ENCODE measurements at places on chromosomes 5 and 9.

GRCh38 chr9:7871977-7872730 is 72.6 kb upstream of the DMAC1 start:
- no peak for DNase-seq

DNA sequence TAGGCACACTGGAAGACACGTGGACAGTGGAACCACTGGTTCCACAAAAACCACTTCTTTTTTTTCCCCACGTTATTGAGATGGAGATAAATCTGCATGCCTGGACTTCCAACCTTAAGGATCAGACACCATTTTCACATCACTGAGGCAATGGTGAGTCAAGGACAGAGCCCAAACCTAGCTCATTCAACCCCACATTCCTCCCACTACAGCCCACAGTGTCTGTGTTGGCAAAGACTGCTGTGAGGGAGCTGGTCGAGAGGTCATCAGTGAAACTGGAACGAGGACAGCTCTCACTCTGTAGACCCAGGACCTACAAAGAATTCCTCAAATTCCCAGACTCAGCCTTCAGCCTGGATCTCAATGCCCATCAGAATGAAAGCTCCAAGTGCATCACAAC is 74.8 kb downstream of the ABCA1 start:
- DNase-seq, result no peak

DNA sequence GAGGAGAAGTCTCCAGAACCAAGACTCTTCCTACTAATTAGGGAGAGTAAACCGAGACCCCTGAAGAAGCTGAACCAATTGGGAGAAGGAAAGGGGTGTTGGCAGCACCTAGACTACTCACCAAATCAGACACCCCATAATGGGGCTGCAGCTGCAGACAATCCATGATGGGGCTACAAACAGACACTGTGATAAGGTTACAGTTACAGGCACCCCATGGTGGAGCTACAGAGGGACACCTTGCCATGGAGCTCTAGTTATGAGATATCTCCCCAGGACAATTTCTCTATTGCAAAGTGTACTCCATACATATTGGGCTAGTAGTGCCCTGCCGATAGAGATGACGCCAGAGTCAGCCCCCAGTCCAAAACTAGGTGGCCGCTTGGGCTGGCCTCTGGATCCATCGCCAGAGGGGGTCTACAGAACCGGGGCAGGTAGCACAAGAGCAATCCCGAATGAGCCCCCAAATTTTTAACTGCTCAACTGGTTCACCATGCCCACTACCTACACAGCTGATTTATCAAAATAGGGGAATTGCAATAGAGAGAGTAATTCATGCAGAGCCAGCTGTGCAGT is 2.1 kb upstream of the NANS start:
- no peak for DNase-seq

GRCh38 chr9:91495450-91495849 is 71.8 kb upstream of the NFIL3 start:
- no peak for DNase-seq

DNA sequence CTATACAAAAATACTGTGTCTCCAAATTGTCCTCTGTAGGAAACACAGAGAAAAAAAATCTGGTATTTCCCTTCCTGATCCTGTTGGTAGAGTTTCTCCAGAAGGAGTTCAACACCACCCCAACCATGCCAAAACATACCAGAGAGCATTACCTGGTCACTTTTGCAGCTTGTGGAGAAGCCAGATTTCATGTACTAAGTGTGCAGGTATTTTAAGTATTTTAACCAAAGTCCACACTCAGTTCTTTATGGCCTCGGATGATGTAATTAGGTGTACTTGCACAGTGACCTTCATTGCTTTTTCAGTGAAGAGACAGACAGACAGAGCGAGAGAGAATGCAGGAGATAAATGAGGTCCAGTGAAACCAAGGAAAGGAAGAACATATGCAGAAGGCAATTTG is 2046.8 kb upstream of the CDH9 start:
- no peak for DNase-seq

DNA sequence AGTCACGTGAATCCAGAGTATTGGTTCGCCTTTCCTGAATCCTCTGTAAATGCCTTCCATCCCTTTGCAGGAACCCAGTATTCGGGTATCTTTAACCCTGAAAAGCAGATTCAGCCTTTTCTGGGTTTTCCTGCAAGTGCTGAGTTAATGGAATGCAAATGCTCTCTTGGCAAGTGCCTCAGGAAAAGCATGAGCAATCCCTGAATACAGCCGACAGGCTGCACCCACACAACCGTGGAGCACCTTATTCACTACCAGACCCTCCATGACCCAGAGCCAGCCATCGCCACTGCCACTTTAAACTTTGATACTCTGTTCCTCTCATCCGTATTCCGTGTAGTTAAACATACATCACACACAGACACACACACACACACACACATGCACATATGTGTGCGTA is 54.4 kb downstream of the ZNF622 start:
- DNase-seq, result no peak

GRCh38 chr5:133741818-133742355 is 129.5 kb upstream of the FSTL4 start:
- DNase-seq, result peak; percentile 42

DNA sequence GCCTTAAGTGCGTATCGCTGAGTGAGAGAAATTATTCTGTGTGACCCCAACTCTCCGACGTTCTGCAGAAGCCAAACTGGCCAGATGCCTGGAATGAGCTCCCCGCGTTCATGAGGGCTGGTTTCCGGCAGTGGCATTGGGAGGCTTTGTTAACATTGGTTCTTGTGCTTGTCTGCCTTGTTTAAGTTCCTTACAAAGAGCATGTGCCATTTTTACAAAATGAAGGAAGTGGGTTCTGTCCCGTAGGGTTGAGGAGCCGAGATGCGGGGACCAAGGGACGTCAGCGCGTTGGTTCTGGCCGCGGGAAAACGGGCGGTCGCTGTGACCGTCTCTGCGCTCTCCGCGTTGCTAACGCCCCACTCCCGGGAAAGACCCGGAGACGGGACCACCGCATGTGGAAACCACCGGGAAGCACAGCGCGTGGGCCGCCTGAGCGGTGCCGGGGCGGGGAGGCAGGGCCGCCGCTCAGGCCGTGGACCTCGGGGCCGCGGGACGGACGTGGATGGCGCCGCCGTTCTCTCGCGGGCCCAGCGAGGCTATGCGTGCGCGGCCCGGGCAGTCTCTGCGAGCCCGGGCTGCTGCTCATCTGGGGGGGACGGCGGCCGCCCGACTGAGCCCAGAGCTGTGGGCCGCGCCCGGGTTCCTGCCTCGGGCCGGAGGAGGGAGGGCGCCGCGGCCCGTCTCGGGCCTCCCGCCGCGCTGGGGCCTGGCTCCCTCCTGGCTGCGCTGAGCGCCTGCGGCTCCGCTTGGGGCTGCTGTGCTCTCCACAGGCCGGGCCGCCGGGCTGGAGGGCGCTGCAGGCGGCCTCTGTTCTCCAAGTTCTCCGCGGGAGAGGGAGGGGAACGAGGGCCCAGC is 13.4 kb downstream of the RABL6 start:
- DNase-seq, result no peak

- no peak for DNase-seq
Measured at GRCh38 chr9:83620841-83621636, 1.9 kb upstream of the IDNK start.

DNA sequence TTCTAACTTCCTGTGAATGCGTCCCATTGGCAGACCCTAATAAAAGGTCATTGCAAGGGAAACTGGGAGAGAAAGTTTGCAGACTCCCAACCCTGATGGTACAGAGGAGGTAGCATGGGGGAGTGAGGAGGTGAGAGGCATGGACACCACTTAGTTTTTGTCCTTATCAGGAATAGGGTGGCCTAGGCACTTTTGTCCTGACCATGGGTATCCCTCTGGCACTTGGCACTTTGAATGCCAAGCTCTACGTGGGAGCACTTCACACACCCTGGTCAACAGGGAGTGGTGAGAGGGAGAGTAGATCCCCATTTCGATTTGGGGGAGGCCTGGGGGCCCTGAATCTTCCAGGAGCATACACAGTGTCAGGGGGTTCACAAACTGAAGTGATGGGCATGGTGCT is 75.6 kb upstream of the SH3PXD2B start:
- peak; percentile 6 for DNase-seq

- DNase-seq, result no peak
Measured at GRCh38 chr9:136284311-136284710, 19.6 kb downstream of the CCDC187 start.

GRCh38 chr5:62494772-62495171 is 82.2 kb downstream of the IPO11 start:
- no peak for DNase-seq

GRCh38 chr5:11046160-11046559 is 285.1 kb upstream of the DAP start:
- DNase-seq, result no peak

DNA sequence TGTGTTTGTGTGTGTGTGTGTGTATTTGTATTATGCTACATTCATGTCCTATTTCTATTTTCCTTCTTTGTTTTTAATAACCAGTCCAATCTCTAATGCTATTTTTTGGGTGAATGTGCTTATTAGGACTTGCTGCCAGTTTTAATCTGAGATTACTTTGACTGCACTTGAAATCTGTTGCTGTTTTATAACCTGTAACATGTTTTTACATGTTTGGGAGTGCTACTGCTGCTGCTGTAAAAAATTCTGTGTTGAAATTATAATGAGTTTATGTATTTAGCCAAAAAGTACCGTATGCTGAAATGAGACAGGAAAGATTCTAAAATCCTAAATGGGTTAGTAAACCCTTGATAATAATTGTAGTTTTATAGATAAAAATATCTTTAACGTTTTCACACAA is 104.7 kb upstream of the SSBP2 start:
- DNase-seq, result no peak

DNA sequence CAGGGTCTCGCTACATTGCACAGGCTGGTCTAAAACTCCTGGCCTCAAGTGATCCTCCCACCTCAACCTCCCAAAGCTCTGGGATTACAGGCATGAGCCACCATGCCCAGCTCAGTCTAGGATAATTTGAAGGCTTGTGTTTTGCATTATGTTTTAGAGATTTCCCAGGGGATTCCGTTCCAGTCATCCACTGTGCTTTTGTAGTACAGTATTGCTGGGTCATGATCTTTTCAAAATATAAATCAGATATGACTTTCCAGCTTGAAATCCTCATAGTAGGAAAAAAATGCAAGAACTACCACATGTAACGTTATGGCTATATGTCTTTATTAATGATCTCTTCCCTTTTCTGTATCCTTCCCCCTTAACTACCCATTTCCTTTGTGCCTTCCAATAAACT is 338.1 kb downstream of the PRELID2 start:
- no peak for DNase-seq

GRCh38 chr5:163772241-163772640 is 266.8 kb downstream of the MAT2B start:
- no peak for DNase-seq

- DNase-seq, result no peak
Measured at GRCh38 chr5:154049636-154050035, 10.9 kb downstream of the MFAP3 start.

- DNase-seq, result no peak
Measured at GRCh38 chr5:66558560-66558959, 37.6 kb upstream of the MAST4 start.

- DNase-seq, result no peak
Measured at GRCh38 chr5:88868468-88869068, 14.4 kb downstream of the MEF2C start.

DNA sequence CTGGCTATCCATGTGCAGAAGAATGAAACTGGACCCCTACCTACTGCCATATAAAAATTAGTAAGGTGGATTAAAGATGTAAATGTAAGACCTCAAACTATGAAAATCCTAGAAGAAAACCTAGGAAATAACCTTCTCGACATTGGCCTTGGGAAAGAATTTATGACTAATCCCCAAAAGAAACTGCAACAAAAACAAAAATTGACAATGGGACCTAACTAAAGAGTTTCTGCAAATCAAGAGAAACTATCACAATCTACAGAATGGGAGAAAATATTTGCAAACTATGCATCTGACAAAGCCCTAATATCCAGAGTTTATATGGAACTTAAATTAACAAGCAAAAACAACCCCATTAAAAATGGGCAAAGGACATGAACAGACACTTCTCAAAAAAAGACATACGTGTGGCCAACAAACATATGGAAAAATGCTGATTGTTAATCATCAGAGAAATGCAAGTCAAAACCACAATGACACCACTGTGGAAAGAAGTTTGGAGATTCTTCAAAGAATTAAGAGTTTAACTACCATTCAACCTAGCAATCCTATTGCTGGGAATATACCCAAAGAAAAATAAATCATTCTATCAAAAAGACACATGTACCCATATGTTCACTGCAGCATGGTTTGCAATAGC is 98.5 kb downstream of the NR3C1 start:
- DNase-seq, result no peak

DNA sequence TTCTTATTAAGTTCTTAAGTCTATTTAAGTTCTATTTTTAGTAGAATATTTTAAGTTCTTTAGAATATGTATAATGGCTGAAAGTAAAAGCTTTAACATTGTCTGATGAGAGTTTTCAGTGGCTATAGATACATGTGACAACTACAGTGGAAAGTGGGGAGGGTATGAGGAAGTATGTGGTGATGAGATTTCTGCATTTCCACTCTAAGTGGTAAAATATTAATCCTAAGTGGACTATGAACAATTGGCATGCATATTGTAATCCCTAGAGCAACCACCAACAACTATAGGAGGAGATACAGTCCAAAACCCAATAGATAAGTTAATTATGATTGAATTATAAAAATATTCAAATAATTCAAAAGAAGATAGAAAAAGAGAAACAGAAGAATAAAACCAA is 183.6 kb downstream of the GADD45G start:
- DNase-seq, result no peak

- DNase-seq, result no peak
Measured at GRCh38 chr9:17005056-17005823, 129.6 kb upstream of the CNTLN start.

- no peak for DNase-seq
Measured at GRCh38 chr5:180084638-180085561, 13.3 kb upstream of the RNF130 start.

GRCh38 chr9:19229595-19230354 is 718 bp upstream of the DENND4C start:
- peak; percentile 94 for DNase-seq

Data from lower leg skin (tissue), 4 donors.